Pericardium fibroblast (primary cell): ENCODE measurements at places on chromosomes 3 and 15. TPM values are rescaled to one million over a fixed set of nuclear protein-coding genes. Genes with fewer than 3 reads are reported as not detected.

Gene SERPINI2
- not detected in 2 replicates for total RNA-seq

Gene NCK1
- 40.5 and 48.8 TPM in 2 replicates for total RNA-seq

Gene ZNF385D
- 0.60 and 0.70 TPM in 2 replicates for total RNA-seq

Gene NBEAL2
- total RNA-seq = 4.0 and 5.6 TPM in 2 replicates

Gene PRR20G
- total RNA-seq = not detected in 2 replicates

Gene RTP1
- total RNA-seq = not detected in 2 replicates

Gene MB21D2
- total RNA-seq = 1.5 and 7.1 TPM in 2 replicates

Gene MST1
- total RNA-seq = 9.8 and 10.6 TPM in 2 replicates

Gene LMOD3
- 0.26 TPM in 1 of 2 replicates, not detected in the other for total RNA-seq

Gene PEX5L
- not detected in 2 replicates for total RNA-seq

Gene REC114
- total RNA-seq = not detected in 2 replicates

Gene PDE8A
- total RNA-seq = 11.7 and 26.1 TPM in 2 replicates

Gene ZNF502
- total RNA-seq = 4.1 and 4.6 TPM in 2 replicates
